ENCODE measurements at places on chromosomes 1 and 21. TPM values are rescaled to one million over a fixed set of nuclear protein-coding genes. Genes with fewer than 3 reads are reported as not detected.

Gene MROH9
- not detected for total RNA-seq

Gene MYOM3
- total RNA-seq, result 7.7 TPM

Gene CD160
- total RNA-seq, result 1.0 TPM

Gene ZBTB17
- 17.1 TPM for total RNA-seq

Gene UBL4B
- total RNA-seq, result not detected

Gene GPR161
- 20.5 TPM for total RNA-seq
